NCI-H510A (cell line): ENCODE measurements at places on chromosomes 16 and 17.
A peak's percentile ranks its signal among the peaks of the same experiment; 100 is the strongest.

DNA sequence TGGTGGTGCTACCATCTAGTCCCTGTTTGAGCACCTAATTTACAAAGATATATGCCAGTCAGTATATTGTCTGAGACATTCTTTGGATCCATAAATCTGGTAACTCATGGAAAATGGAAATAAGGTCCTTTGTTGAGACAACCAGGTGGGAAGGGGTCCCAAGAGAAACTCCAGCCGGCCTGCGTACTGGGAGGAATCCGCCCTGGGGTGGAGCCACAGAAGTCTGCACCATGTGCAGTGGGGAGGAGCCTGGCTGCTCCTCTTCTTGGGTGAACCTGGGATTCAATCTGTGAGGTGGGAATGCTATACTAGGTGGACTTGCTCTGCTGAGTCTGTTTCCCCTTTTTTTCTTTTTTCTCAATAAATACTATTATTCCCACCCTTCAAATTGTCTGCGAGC, 339.2 kb upstream of the TNRC6C start:
- DNase-seq: no peak

DNA sequence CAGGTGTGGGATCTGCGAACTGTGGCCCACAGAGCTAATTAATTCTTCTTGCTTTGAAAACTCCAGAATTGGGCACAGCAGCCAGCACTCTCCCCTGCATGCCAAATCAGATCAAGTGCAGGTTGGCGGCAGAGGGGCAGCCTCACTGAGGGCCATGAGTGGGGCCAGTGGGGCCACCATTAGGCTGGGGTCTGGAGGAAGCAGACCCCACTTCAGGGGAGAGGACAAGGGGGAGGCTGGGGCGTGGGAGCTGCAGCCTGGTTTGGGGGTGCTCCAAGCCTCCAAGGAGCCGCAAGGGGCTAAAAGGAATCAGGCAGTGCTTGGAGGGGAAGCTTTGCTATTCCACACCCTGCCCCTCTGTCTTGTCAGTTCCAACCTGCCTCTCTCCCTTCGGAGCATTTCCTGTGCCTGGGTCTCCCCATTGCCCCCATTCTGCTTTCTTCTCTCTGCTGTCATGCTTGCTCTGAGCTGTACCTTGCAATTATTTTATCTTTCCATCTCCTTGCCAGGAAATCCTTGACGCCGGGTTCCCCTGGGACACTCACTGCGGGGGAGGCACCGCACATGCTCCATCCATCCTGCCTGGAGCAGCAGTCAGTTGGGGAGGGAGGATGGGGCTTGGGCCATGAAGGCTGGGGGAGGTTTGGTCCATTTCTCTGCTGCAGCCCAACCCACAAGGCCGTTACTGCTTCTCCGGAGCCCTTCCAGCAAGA, 3.3 kb upstream of the ABCC3 start:
- DNase-seq: no peak

DNA sequence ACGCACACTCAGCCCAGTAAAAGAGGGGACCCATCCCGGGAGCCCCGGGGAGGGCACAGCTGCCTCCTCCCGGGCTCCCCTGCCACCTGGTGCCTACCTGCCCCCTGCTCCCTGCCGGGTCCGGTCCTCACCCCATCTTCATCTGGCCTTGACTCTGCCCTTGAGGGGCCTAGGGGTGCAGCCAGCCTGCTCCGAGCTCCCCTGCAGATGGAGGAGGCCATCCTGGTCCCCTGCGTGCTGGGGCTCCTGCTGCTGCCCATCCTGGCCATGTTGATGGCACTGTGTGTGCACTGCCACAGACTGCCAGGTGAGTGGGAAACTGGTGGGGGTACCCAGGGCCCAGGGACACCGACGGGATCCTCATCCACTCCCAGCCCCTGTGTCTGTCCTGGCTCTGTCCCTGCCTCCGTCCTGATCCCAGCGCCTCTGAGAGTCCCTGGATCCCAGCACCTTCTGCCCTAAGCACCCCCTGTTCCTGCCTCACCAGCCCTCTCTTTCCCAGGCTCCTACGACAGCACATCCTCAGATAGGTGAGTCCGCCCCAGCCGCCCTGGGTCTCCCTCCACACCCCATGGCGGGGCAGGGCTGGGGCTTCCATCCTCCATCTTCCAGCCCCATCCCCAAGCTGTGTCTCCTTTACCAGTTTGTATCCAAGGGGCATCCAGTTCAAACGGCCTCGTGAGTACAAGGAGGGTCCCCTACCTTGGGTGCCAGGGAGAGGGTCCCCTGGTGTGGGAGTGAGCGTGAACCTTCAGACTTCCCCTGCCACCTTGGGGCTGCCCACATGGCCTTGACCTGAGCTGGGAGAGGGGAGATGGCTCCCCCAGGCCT, 574 bp downstream of the LAT start:
- no peak for DNase-seq

DNA sequence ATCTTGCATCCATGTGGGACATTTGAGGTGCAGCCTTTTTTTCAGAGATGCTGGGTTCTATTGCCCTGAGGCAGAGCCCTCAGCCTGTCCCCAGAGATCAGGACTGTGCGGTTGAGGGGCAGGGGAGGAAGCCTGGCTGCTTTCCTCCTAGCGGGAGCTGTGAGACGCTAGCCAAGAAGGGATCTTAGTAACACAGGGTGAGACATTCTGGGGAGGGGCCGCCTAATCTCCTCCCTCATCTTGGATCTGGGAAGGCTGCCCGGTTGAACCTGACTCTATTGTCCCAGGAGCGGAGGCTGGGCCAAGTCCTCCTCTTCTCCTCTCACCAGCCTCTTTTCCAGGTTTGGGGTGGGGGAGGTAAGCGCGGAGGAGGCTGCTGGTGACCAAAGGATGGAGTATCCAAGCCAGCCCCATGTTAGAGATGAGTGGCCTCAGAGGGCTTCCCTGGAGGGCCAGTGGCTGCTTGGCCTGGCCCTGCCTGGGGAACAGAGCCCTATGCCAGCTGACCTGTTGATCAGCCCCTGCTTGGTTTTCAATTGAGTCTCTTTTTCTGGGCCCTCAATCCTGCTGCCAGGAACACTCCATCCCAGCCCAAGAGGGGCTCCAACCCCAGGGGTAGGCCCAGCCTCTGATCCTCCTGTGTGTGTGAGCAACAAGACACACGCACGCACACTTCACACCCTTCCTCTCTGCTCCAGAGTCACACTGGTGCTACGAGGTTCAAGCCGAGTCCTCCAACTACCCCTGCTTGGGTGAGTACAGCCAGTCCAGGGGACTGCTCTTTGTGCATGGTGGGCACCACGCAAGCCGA, 5.0 kb downstream of the CA4 start:
- DNase-seq: no peak

- peak; percentile 20 for DNase-seq
Measured at GRCh38 chr17:21213638-21214014, 335 bp downstream of the TMEM11 start.

DNA sequence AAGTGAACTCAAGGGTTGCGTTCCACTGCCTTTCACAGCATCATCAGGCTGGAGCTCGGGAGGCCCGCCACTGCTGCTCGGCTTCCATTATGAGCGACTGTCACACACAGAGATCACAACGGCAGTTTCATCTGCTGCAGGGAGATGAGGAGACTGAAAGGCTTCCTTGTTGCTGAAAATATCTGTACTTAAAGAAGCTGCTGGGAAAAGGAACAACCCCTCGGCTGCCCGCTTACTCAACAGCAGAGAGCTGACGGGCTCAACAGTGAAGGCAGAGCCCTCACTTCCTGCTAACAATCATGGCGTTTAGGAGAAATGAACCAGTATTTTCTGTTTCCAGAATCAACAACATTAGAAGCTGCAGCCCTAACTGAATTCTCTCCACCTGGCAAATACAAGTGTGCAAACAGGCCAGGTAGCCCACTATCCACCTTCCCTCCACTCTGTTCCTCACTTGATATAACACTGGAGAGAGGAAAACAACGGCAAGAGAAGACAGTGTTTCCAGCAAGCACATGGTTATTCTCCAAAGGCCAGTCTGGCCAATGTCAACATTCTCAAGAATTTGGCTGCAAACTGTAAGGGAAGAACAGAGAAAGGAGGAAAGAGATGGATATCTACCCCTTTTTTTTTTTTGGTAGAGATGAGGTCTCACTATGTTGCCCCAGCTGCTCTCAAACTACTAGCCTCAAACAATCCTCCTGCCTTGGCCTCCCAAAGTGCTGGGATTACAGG, 33.7 kb downstream of the MBTPS1 start:
- DNase-seq: no peak

DNA sequence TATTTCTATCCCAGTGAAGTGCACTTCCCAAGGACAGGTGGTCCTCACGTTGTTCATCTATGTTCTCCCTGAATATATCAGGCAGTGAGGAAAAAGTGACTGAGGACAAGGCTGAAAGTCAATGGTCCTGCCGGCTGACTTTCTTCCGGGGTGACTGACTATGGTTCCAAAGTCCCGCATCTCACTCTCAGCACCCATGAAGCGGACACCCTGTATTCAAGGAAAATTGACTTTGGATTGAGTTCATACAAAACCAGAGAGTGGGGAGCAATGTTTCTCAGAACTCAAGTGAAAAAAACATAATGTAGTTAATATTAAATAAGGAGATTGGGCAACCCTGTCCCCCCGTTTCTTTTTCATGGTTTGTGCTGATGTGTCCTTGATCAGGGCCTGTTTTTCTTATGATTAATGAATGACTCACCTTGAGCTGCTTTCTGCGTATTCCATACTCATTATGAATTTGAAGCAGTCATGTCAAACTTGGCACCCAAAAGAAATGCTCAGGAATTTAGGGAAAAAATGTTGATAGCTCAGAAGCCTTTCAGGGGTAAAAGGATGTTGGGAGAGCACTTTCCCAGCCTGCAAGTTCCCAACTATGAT, 184.0 kb downstream of the CYLD start:
- no peak for DNase-seq

GRCh38 chr17:73553311-73553710, 90.9 kb downstream of the SDK2 start:
- no peak for DNase-seq

DNA sequence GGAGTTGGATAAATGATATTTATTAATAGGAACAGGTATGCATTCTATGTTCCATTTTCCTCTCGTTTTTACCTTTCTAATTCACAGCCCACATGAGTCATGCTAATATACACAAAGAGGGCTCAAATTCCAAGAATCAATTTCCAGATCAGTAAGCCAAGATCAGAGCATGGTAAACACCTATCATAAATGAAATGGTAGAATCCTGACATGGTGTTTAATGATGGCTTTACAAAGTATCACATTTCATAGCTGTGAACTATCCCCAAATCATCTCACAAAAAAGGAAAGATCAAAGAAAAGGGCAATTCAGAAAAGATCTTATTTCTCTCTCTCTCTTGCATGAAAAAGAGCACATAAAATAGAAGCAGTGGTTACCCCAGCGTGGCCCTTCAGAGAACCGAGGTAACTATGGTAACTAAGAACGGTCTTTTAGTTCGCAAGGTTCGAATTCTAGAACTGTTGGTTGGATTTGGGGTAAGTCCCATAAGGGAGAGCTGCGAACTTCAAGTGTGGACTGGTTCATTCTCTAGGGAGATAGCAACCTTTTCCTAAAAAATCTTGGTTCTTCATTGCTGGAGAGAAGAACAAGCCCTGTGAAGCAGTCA, 73.0 kb downstream of the MARCHF10 start:
- no peak for DNase-seq

GRCh38 chr17:689556-690275, 24.9 kb downstream of the VPS53 start:
- no peak for DNase-seq

DNA sequence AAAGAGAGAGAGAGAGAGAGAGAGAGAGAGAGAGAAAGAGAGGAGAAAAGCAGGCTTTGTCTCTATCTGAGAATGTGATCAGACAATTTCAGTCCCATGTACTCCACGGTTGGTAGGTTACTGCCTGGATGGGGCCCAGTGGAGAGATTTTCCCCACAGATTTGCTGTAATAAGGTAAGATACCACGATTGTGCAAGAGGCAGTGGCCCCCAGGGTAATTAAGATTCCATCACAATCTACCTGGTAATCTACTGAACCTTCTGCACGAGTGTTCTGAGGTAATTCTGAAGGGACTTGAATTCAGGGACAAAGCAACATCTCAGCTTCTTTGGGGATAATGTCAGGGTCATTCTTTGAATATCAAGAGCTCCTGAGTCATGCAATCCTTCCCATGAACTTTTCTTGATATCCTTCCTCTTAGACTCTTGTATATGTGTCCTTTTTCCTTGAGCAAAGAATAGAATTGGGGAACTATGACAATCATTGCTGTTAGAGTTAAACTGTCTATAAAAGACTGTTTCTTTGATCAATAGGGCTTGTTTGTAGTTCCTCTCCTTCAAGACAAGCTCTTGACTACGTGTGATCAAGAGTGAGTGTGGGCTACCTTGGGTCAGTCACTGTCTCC, 306.6 kb downstream of the MAF start:
- no peak for DNase-seq
